Esophagus squamous epithelium (tissue), 5 donors: ENCODE measurements at places on chromosomes 7 and 10. TPM values are rescaled to one million over a fixed set of nuclear protein-coding genes. Genes with fewer than 3 reads are reported as not detected.

DNA sequence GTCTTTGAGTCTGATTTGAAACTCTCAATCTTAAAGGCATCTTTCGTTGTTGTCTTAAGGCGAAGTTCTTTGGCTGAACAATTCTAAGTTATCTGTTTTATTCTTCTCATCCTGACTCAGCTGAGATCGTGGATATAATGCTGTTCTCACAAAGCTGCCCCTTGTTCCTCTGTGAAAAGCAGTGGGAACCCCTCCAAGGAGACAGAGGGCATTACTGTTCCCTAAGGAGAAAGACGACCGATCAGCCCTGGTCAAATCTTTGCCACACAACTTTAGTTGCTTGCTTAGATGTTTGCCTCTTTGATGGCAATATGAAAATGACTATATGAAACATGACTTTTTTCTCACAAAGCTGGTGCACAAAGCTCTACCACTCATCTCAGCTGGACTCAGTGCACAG, 1016.7 kb downstream of the REEP3 start:
- no peak for DNase-seq

DNA sequence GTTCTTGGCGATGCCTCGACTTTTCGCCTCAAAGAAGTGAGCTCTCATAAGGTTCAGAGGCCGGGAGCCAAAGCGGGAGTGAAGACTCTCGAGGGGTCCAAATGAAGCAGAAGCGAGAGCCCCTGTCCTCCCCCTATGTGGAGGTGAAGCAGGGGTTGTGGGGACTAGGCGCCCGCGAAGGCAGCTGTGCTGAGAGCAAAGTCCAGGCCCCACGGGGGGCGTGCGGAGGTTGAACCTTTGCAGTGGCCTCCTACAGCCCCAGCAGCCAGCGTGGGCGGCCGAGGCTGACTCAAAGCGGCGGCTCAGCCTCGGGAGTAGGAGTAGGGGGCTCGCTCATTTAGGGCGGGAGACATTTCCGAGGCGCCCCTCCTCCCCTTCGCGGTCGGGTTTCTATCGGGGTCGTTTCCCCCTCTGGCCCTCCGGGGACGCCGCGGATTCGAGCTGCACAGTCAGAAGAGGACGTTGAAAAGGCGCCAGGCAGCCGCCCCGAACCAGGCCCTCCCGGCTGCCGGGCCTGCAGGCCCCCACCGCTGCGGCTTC, 553 bp upstream of the ADD3 start:
- peak; percentile 41 for DNase-seq

- no peak for DNase-seq
Observed at GRCh38 chr10:80281784-80282765, 7.4 kb downstream of the MAT1A start.

- DNase-seq = no peak
Observed at GRCh38 chr10:6924166-6924565, 344.1 kb upstream of the PRKCQ start.

- no peak for DNase-seq
Observed at GRCh38 chr10:64726466-64726865, 1205.3 kb downstream of the REEP3 start.

DNA sequence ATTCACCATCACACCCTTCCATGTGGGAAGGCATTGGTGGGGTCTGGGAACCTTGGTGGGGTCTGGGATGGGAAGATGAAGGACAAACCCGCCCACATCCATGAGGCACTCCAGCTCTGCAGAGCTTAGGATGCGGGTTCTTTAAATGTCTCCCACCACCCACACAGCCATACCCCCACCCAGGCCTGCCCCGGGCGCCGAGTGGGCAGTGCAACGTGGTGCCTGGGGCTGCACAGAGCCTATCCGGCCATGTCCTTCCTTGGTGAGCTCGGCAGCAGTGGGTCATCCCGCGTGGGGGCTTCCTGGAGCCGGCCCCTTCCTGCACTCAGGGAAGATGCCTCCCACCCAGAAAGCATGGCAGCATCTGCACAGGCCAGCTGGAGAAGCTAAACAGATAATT, 163.5 kb upstream of the TCERG1L start:
- DNase-seq = no peak

DNA sequence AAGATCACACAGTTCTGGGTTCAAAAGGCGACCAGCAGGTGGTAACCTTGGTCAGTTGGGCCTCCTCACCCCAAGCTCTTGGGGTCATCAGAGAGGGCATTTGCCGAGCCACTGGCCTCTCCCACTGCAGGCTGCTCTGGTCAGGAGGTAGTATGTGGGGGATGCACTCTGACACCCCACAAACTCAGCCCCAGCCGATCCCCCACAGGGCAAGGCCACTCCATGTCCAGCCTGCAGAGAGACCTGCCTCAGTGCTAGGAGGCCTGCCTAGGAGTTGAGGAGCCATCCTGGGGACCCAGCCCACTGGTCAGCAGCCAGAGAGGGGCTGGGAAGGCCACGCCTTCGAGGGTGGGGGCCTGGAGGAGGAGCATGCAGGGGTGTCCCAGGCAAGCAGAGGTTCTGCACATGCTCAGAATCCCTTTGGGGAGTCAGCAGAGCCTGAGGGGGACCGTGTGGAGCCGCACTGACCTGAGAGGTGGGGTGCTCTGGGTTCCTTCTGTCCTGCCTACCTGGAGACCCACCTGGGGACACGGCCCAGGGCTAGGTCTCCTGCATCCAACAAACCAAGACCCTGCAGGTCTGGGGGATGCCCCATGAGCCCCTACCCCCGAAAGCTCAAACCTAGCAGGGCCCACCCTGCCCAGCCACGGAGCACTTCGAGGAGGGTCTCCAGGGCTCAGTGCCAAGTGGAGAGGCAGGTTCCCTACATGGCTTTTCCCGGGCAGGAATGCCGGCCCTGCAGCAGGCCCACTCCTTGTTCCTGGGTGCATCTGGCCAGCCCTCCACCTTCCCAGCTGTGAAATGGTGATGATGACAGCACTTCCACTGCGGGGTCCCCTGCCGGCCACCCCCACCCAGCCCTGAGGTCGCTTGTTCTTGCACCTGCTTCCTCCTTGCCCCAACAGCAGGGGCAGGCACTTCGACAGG, 58.5 kb downstream of the RASGEF1A start:
- no peak for DNase-seq

DNA sequence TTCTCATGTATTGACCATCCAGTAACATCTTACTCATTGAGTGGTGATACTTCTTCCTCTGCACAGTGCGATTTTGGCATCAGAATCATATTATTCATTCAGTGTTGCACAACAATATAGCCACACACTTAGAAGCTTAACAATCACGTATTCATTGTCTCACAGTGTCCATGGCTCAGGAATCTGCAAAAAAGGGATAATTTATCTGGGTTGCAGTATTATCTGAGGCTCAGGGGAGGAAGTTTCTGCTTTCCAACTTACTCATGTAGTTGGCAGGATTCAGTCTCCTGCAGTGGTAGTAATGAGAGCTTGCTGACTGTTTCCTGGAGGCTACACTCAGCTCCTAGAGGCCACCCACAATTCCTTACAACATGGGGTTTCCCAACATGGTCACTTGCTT, 803.6 kb downstream of the SORCS1 start:
- no peak for DNase-seq

DNA sequence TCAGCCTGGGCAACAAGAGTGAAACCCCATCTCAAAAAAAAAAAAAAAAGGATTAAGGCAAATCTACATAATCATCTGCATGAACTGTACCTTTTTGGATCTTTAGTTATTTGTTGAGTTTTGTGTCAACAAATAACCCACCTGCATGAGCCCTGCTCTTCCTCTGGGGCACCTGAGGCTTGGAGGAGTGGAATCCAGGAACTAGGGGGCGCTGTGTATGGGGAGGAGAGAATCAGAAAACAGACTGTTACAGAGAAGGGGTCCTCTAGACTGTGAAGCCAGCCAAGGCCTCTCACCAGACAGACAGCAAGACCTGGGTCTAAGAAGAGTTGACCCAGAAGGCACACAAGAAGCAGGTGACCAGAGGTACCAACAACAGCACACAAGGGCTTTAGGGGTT, 682.8 kb upstream of the NRP1 start:
- DNase-seq = no peak

- no peak for DNase-seq
Observed at GRCh38 chr10:12981570-12981969, 19.9 kb downstream of the CCDC3 start.

GRCh38 chr7:12648704-12649261, 38.6 kb upstream of the ARL4A start:
- no peak for DNase-seq

DNA sequence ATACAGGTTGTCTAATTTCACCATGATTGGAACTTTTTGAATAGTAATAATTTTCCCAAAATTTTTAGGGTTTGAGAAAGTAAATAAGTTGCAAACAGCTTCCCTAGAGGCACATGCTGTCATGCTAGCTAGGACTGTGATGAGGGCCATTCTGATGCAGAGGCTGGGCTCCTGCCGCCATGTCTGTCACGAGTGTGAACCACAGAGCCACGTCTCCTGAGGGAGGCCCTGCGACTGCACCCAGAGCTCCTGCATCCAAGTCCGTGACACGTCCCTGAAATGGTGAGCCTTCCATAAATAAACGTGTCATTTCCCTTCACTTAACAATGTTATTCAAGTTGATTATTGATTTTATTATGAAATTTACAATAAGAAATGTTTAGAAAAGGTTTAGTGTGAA, 40.0 kb downstream of the C10orf120 start:
- no peak for DNase-seq

- no peak for DNase-seq
Observed at GRCh38 chr10:26739071-26739631, 41.6 kb downstream of the PDSS1 start.

- no peak for DNase-seq
Observed at GRCh38 chr7:37598824-37599223, 84.7 kb upstream of the GPR141 start.

DNA sequence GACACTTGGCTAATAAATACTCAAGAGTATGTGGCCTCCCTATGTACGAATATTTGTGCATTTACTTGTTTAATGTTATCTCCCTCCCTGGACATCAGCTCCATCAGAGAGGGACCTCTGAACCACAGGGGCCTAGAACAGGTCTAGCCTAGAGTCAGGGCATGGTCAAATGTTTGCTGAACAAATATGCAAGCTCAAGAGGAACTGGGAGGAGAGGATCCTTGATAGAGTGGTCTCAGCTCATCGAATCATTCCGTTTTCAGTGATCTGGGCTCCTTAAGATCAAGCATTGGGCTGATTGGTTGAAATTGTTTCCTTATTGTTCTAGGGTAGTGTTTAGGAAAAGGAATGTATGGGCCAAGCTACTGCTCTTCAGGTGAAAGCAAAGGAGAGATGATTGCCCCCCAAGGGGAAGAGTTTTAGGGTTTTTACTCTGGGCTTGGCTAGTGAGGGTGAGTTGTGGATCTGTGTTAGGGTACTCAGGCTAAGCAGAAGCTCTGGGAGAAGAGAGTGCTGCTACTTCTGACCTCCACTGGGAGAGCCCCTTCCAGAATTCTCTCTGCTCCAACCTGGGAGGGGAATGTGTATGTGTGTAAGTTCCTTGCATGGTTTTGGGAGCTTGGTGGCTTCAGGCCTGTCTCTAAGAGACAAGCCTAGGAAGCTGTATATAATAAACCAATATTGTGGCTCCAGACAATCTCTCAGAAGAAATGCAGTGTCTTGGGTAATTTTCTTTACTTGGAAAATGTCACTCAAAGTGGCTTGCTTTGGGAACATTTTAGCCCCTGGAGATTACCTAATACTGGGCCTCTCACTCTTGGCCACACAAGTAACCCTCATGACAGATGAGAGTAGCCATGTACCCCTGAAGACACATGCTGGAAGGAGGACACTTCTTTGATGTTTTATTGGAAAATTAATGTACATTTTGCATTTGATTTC, 110.0 kb downstream of the EMX2 start:
- no peak for DNase-seq

DNA sequence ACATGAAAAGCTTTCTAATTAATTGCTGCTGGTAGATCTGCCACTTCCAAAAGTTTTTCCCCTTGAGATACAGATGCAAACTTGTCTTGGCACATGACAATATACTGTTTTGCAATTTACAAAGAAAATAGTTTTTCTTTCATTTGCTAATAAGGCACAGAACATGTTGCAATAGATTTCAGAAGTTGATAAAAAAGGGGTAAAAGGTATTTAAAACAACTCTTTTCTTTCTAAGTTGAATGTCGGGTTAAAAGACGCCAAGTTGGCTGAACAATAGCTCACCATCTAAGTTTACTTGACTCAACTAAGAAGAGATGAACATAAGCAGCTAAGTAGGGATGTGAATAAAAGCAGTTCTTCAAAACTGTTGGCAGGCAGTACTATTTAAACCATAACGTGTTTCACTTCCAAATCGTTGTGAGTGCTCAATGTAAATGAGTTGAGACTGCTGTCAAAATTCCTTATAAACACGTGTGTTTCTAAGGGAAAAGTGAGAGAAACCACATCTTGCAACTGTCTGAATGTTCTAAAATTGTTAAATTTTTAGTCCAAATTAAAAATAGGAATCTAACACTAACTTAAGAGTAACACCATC, 14.5 kb upstream of the THSD7A start:
- DNase-seq = no peak

DNA sequence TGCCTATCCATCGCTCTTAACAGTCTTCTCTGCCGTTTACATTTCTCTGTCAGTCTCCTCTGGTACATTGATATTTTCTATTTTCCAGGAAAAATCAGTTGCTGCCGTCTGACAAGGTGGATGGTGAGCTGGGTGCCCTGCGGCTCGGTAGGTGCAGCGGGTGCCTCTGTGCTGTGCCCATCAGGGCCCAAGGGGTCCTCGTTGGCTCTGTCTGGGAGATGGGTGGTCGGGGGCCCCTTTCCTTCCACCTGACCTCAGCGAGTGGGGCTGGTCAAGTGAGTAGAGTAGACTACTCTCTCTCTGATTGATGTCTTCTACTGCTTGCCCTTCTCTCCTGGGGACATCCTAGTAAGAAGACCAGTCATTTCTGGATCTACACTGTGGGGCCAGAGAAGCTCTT, 57.4 kb downstream of the MINDY4 start:
- DNase-seq = no peak

DNA sequence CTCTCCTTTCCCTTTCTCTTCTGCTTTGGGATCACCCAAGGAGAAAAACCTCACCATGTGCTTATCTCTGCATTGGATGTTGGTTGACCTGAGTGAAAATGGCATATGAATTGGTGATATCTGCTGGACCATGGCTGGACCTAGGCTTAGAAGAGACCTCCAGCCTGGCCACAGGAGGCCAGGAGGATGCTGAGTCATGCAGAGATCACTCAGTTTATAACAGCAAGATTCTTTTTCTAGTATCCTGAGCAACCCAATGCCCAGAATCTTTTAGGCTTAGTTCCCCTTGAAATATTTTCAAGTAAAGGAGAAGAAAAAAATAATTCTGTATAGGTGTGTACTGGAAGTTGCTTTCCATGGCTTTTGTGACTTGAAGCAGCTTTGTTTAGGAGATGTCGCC, 236.3 kb downstream of the KLF6 start:
- DNase-seq = no peak

DNA sequence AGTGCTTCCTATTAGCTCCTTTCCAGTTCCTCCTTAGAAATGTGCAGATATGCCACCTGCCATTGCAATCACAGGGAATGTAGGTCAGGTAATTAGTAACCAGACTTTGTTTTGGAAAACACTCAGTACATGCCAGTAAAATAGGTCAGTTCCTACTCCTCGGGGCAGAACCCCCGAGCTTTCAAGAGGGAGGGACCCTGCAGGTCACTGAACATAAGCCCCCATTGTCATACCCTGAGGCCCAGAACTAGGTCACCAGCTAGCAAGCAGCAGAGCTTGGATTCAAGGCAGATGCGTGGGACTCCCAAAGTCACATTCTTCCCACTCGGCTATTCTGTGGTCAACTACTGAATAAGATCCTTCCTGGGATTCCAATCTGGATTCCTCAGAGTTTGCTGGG, 104.8 kb downstream of the PPP1R3C start:
- no peak for DNase-seq

- no peak for DNase-seq
Observed at GRCh38 chr7:48518092-48518491, 346.8 kb downstream of the ABCA13 start.

PTPRN2 gene
- total RNA-seq = 1.5 TPM

ADRB1 gene
- total RNA-seq = 1.1 TPM

MYH16 gene
- 0.76 TPM for total RNA-seq

DEPP1 gene
- total RNA-seq = 2.5 TPM

LIPK gene
- 2.4 TPM for total RNA-seq
